Muscle of leg (tissue), 16 donors: ENCODE measurements at places on chromosomes 12 and 14. TPM values are rescaled to one million over a fixed set of nuclear protein-coding genes. Genes with fewer than 3 reads are reported as not detected.
A peak's percentile ranks its signal among the peaks of the same experiment; 100 is the strongest.

GRCh38 chr12:84913129-84913515, 523 bp upstream of the SLC6A15 start:
- H3K4me1 ChIP-seq = peaks cover 21% of the 10 kb centered on the region
- no peaks in the 10 kb centered on the region for H3K36me3 ChIP-seq
- H3K27me3 ChIP-seq = peaks cover 30% of the 10 kb centered on the region
- peak overlapping the region; percentile 62 for H3K4me3 ChIP-seq

GRCh38 chr12:40223646-40224045, 1.2 kb upstream of the LRRK2 start:
- peak; percentile 20 for DNase-seq
- H3K27ac ChIP-seq = peak overlapping the region; percentile 71
- peaks cover 3% of the 10 kb centered on the region for H3K4me1 ChIP-seq
- H3K36me3 ChIP-seq = no peaks in the 10 kb centered on the region

- H3K4me1 ChIP-seq = peaks cover 21% of the 10 kb centered on the region
- no peaks in the 10 kb centered on the region for H3K36me3 ChIP-seq
- no peak overlapping the region for H3K27ac ChIP-seq
- peaks cover 3% of the 10 kb centered on the region for H3K27me3 ChIP-seq
- H3K4me3 ChIP-seq = no peak overlapping the region
Measured at GRCh38 chr14:99127651-99128167, 144.3 kb downstream of the BCL11B start.

DNA sequence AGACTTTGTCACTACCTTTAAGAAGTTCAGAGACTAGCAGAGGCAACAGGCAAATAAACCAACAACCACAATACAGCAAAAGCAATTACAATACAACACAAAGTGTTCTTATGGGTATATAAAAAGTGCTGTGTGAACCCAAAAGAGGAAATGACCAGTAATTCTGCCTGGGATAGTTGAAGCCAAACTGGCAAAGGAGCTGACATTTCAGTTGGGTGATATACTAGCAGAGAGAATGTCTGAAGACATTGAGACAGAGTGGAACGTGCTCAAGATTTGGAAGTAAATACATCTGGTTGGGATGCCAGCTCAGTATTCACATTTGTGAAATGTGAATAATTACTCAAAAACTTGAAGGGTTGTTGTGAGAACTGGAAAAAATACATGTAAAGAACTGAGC, 80.6 kb upstream of the GTF2A1 start:
- no peaks in the 10 kb centered on the region for H3K27me3 ChIP-seq
- no peak overlapping the region for H3K4me3 ChIP-seq
- DNase-seq = no peak
- no peak overlapping the region for H3K27ac ChIP-seq
- no peaks in the 10 kb centered on the region for H3K4me1 ChIP-seq

DNA sequence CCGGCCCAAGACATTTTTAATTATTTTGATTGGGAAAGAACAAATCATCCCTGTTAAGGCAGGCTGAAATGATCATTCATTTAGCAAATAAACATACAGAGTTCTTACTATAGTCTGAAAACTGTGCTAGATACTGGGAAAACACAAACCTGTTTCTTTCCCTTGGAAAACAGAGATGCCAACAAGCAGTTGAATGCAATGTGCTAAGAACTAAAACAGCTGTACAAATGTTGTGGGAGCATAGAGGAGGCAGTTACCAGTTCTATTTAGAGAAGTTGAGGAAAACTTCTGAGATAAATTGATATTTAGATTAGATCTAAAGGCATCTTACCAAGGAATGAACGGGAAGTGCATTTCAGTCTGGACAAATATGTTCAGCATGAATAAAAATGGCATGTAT, 3.2 kb upstream of the NECAP1 start:
- H3K4me1 ChIP-seq = peaks cover 9% of the 10 kb centered on the region
- H3K4me3 ChIP-seq = no peak overlapping the region
- H3K27ac ChIP-seq = no peak overlapping the region
- no peak for DNase-seq

GRCh38 chr12:47721431-47721973, 3.8 kb downstream of the ENDOU start:
- H3K27ac ChIP-seq = no peak overlapping the region
- peaks cover 9% of the 10 kb centered on the region for H3K36me3 ChIP-seq
- peaks cover 33% of the 10 kb centered on the region for H3K4me1 ChIP-seq
- H3K27me3 ChIP-seq = no peaks in the 10 kb centered on the region

DNA sequence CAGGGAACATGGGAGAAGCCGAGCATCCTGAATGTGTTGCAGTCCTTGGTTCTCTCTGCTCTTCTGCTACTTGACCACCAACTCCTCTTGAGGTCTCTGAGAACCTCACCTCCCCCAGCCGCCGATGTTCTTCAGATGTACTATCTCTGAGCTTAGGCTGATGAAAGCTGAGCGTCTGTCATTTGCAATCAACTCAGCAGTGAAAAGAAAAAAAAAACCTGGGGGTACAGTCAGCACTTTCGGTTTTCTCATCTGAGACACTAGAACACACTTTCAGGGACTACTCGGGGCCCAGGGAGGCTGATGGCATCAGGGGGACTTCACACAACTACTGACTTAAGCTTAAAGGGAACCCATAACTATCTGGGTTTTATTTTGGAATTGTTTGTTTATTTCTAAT, 9.6 kb upstream of the FLVCR2 start:
- H3K27me3 ChIP-seq = peaks cover 4% of the 10 kb centered on the region
- DNase-seq = no peak
- H3K27ac ChIP-seq = no peak overlapping the region

- no peaks in the 10 kb centered on the region for H3K36me3 ChIP-seq
- H3K27me3 ChIP-seq = peaks cover 17% of the 10 kb centered on the region
- DNase-seq = no peak
- no peak overlapping the region for H3K27ac ChIP-seq
Measured at GRCh38 chr12:3553221-3553620, 62.2 kb downstream of the PRMT8 start.

- DNase-seq = no peak
- no peaks in the 10 kb centered on the region for H3K27me3 ChIP-seq
- H3K27ac ChIP-seq = no peak overlapping the region
- H3K36me3 ChIP-seq = no peaks in the 10 kb centered on the region
- no peaks in the 10 kb centered on the region for H3K4me1 ChIP-seq
- no peak overlapping the region for H3K4me3 ChIP-seq
Measured at GRCh38 chr12:89770391-89770790, 61.8 kb upstream of the ATP2B1 start.

GRCh38 chr12:120066341-120066740, 50.2 kb downstream of the RAB35 start:
- no peak overlapping the region for H3K27ac ChIP-seq
- H3K27me3 ChIP-seq = peaks cover 9% of the 10 kb centered on the region
- H3K4me3 ChIP-seq = no peak overlapping the region
- DNase-seq = no peak
- H3K36me3 ChIP-seq = no peaks in the 10 kb centered on the region

- H3K4me1 ChIP-seq = peaks cover 14% of the 10 kb centered on the region
- H3K27me3 ChIP-seq = no peaks in the 10 kb centered on the region
- H3K4me3 ChIP-seq = no peak overlapping the region
- no peak for DNase-seq
- H3K36me3 ChIP-seq = no peaks in the 10 kb centered on the region
- H3K27ac ChIP-seq = no peak overlapping the region
Measured at GRCh38 chr12:49693931-49694444, 13.2 kb downstream of the FMNL3 start.

- no peak overlapping the region for H3K27ac ChIP-seq
- no peaks in the 10 kb centered on the region for H3K27me3 ChIP-seq
- H3K4me3 ChIP-seq = no peak overlapping the region
- H3K36me3 ChIP-seq = no peaks in the 10 kb centered on the region
- peak; percentile 40 for DNase-seq
- no peaks in the 10 kb centered on the region for H3K4me1 ChIP-seq
Measured at GRCh38 chr12:90939382-90939781, 15.6 kb downstream of the CCER1 start.

- H3K4me3 ChIP-seq = no peak overlapping the region
- H3K4me1 ChIP-seq = peaks cover 7% of the 10 kb centered on the region
- no peaks in the 10 kb centered on the region for H3K27me3 ChIP-seq
- H3K27ac ChIP-seq = no peak overlapping the region
- DNase-seq = no peak
- peaks cover 28% of the 10 kb centered on the region for H3K36me3 ChIP-seq
Measured at GRCh38 chr14:77339407-77339806, 18.6 kb downstream of the GSTZ1 start.

DNA sequence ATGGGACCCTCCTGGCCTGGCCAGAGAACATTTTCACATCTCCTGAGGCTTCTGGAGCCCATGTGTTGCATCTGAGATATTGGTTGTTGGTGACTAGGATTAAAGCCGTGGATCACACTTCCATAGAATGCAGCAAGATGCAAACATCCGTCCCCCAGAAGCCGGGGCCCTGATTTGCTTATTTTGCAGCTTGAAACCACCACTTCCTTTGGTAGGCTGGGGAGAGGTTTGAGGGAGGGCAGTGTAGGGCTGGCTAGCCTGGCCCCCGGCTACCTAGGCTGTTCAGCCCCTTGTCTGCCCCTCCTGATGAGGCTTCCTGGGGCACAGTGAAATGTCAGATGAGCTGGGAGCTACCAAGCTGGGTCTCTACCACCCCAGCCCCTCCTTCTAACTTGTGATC, 209.7 kb upstream of the PWP1 start:
- no peaks in the 10 kb centered on the region for H3K27me3 ChIP-seq
- H3K27ac ChIP-seq = no peak overlapping the region
- no peak overlapping the region for H3K4me3 ChIP-seq
- no peak for DNase-seq
- peaks cover 5% of the 10 kb centered on the region for H3K4me1 ChIP-seq
- H3K36me3 ChIP-seq = no peaks in the 10 kb centered on the region

DNA sequence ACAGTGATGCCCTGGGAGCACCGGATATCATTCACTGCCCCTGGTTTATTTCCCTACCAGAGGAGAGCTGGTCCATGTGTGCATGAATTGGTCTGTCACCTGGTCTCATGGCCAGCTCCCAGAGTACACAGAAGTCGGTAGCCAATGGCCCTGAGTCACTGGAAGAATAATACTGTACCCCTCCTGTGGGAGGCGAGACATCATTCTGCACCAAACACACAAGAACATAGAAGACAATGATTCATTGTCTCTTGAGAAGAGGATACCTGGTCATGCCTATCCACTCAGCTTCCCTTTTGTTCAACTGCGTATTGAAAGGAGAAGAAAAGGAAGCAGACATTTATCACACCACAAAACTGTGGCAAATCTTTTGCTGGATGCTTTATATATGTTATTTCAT, 216.2 kb downstream of the DPF3 start:
- no peak overlapping the region for H3K4me3 ChIP-seq
- H3K27me3 ChIP-seq = no peaks in the 10 kb centered on the region
- no peak for DNase-seq
- no peaks in the 10 kb centered on the region for H3K36me3 ChIP-seq

GRCh38 chr14:55074662-55075061, 23.2 kb downstream of the MAPK1IP1L start:
- H3K4me1 ChIP-seq = peaks cover 20% of the 10 kb centered on the region
- DNase-seq = peak; percentile 34
- H3K27me3 ChIP-seq = no peaks in the 10 kb centered on the region
- H3K4me3 ChIP-seq = no peak overlapping the region
- peaks cover 3% of the 10 kb centered on the region for H3K36me3 ChIP-seq
- H3K27ac ChIP-seq = no peak overlapping the region

- no peak overlapping the region for H3K4me3 ChIP-seq
- H3K27ac ChIP-seq = no peak overlapping the region
- no peaks in the 10 kb centered on the region for H3K27me3 ChIP-seq
- DNase-seq = no peak
- H3K4me1 ChIP-seq = no peaks in the 10 kb centered on the region
Measured at GRCh38 chr12:88889326-88890110, 309.2 kb upstream of the KITLG start.

DNA sequence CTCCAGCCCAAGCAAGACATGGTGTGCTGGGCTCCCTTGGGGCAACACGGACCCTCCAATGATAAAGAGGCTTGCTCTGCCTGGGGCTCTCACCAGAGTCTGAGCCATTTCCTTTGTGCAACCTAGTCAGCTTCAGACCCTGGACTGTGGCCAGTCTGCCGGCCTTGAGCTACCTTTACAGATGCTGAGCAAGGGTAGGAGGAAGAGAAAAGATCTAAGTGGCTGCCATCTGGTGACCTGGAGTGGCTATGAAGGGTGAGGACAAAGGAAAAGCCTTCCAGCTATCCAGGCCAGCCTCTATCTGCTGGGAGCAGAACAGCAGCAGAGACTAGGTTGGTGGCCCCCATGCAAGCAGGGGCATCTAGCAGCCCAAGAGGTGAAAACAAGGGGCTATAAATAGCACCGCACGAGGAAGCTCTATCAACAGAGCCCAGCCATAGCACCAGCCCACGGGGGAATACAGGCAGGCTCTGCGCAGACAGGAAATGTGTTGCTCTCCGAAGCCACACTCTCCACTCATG, 230.1 kb downstream of the FOXN3 start:
- peaks cover 21% of the 10 kb centered on the region for H3K36me3 ChIP-seq
- peaks cover 39% of the 10 kb centered on the region for H3K4me1 ChIP-seq
- peak overlapping the region; percentile 74 for H3K27ac ChIP-seq
- no peak for DNase-seq
- H3K4me3 ChIP-seq = no peak overlapping the region
- no peaks in the 10 kb centered on the region for H3K27me3 ChIP-seq

DNA sequence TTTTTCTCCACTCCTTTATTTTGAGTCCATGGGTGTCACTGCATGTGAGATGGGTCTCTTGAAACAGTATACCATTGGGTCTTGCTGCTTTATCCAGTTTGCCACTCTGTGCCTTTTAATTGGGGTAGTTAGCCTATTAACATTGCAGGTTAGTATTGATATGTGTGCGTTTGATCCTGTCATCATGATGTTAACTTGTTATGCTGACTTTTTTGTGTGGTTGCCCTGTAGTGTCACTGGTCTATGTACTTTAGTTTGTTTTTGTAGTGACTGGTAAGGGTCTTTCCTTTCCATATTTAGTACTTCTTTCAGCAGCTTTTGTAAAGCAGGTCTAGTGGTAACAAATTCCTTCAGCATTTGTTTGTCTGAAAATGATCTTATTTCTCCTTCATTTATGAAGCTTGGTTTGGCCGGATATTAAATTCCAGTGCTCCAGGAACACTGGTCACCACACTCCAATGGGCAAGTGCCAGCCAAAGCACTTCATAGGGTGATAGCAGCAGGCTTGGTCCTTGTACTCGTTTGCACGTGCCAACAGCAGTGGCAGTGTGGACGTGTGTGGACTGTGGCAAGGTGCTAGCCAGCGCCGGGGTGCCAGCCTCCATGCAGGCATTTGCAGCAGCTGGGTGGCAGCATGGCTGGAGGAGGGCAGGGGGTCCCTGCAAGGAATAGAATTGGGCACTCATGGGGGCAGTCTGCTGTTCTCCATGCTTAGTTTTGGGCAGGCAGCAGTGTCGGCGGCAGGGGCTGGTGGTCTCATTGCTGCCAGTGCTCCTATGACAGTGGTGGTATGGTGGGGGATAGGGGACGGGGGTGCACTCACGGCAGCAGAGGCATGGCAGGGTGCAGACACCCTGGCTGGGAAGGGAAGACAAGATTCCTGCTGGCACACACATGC, 53.5 kb downstream of the FRS2 start:
- no peaks in the 10 kb centered on the region for H3K36me3 ChIP-seq
- H3K4me1 ChIP-seq = no peaks in the 10 kb centered on the region
- no peak overlapping the region for H3K4me3 ChIP-seq
- H3K27me3 ChIP-seq = no peaks in the 10 kb centered on the region
- H3K27ac ChIP-seq = no peak overlapping the region
- no peak for DNase-seq

- peaks cover 10% of the 10 kb centered on the region for H3K4me1 ChIP-seq
- DNase-seq = no peak
- no peak overlapping the region for H3K27ac ChIP-seq
- H3K36me3 ChIP-seq = no peaks in the 10 kb centered on the region
- H3K27me3 ChIP-seq = peaks cover 48% of the 10 kb centered on the region
Measured at GRCh38 chr12:6699259-6699988, 1.2 kb downstream of the PIANP start.

CDCA4 gene
- total RNA-seq = 15.6 TPM

NEMF gene
- 59.4 TPM for total RNA-seq

USP15 gene
- total RNA-seq = 50.5 TPM

ERP27 gene
- 0.13 TPM for total RNA-seq

PCK2 gene
- total RNA-seq = 2.5 TPM

TOGARAM1 gene
- 22.1 TPM for total RNA-seq

SSPN gene
- total RNA-seq = 94.0 TPM

TRIP11 gene
- total RNA-seq = 29.9 TPM

TAS2R13 gene
- total RNA-seq = 1.5 TPM

PYGL gene
- total RNA-seq = 25.8 TPM
